ENCODE measurements at places on chromosomes 3 and 15.

DNA sequence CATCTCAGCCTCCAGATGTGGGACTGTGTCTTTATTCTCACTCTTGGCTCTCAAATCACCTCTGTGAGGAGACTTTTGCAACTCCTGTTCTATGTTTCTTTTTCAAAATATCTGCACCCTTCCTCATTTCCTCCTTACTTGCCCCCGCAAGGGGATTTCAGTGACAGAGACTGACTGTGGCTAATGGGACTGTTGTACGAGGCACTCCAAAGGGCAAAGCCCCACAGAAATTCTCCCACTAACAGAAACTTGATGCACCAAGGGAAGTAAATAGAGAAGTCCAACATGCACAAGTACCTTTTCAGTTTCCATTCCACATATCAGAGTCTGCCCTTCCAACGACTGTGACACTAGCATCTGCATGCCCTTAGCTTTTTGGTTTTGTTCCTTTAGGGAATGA lies 69.7 kb downstream of the LRRK1 start:
- DNase-seq = no peak

DNA sequence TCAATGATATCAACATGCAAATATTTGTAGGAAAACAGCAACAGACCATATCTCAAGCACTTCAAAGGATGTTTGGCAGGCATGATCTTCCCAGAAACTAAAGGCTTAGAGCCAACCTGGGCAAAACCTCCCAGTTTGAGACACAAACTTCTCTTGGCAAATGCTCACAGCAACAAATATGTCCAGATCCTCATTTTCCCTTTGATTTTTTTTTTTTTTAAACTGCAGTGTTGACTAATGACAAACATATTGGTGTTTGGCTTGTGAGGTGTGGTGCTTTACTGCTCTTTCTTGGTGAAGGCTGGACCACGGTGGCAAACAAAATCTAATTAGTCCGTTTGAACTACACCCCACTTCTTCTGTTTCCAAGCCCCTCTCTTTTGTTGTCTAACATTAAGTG lies 87.2 kb downstream of the EBLN2 start:
- DNase-seq = no peak

DNA sequence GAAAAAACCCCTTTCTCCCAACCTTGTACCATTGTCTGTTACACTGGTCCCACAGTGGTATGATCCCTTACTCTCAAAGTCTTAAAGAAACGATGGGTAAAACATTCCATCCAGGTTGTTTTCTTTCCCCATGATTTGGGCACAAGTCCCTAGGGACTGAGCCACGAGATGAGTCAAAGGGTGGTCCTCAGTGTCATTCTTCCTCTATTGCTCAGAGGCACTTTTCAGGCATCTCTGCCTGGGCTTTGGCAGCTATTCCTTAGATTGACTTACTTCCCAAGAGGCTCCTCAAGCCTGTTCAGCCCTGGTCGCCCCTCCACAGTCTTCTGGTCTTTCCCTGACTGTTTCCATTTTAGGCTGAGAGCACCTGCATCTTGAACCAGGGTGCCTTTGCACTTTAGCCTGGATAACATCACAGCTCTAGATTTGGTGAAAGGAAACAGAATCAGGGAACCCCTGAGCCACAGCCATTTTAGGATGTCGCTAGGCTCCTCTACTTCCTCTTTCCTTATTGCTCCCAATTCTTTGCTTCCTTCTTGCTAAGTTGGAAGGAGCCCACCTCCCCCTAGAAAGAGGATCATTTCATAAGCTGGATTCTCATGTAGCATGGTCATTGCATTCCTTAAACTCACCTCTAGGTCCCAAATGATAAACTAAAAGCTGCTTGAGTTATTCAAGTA lies 131.0 kb upstream of the TPRG1 start:
- no peak for DNase-seq

DNA sequence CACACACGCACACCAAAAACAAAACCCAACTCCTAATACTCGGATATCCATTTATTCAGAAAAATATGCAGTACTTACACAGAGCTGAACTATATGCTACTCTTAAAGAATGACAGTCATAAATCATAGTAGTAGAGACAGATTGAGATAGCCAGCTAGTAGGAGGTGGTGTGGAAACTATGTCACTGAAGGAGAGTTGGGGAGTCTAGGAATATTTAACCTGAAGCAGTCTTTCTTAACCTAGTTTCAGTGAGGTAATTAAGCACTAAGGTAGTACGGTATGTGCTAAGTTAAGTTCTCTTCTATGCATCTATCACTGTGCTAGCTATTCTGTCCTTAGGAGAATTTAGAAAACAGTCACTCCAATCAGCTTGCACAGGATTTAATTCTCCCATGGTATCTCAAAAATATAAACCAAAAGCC lies 54.2 kb downstream of the ANKRD28 start:
- no peak for DNase-seq

Data from stimulated activated CD8-positive, alpha-beta memory T cell treated with anti-CD3 and anti-CD28 coated beads, Interleukin-7, amount 100 ng/mL, for 1 hour (primary cell).